Left lobe of liver (tissue), 2 donors: ENCODE measurements at places on chromosomes 5 and 9. TPM values are rescaled to one million over a fixed set of nuclear protein-coding genes. Genes with fewer than 3 reads are reported as not detected.

SPATA31A6 gene
- not detected for total RNA-seq

SLC6A3 gene
- not detected for total RNA-seq

GNPDA1 gene
- total RNA-seq = 8.8 TPM

SUSD3 gene
- total RNA-seq = 49.7 TPM

FSTL4 gene
- not detected for total RNA-seq

DMRT3 gene
- not detected for total RNA-seq

CTNND2 gene
- total RNA-seq = 1.1 TPM

SMIM33 gene
- total RNA-seq = not detected

DOCK2 gene
- total RNA-seq = 4.1 TPM

OR1J2 gene
- total RNA-seq = not detected

DNA sequence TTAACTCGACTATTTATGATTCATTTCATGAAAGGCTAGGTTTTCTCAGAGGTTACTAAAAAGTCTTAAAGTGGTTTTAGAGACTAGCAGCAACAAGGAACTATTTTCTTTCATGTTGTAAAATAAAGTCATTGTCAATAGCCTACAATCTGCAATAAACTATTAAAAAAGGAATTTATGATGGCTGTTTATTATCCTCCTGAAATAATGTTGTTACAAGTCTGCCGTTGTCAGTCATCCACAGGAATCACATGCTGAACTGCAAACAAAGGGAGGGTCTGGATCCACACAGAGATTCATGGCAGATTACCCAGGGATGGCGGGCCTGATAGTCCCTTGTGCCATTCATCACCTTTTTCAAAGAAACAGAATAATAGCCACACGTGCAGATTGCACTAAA lies 49.2 kb downstream of the TMEM174 start:
- no peak for DNase-seq

- DNase-seq = no peak
Observed at GRCh38 chr5:93717162-93717561, 24.2 kb downstream of the POU5F2 start.

DNA sequence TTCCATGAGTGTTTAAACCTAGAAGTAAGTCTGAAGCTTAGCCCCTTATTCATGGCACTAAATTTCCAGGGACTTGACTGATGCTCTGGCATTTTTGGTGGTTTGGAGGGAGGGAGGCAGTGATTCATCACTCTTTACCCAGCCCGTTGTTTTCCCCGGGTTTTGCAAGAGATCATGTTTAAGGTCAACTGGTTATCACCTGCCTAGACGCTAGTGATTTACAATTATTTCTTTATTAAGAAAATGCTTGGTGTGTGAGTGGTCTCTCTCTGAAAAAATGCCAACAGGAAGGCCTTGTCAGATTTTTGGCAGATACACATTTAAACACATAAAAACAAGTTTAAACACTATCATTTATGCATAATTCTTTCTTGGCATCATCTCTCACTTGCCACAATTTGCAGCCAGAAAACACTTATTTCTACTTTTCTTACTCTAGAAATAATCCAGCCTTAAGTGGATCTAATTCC lies 737.9 kb upstream of the ZNF608 start:
- DNase-seq = no peak

- DNase-seq = no peak
Observed at GRCh38 chr9:84856181-84856632, 186.7 kb downstream of the NTRK2 start.

DNA sequence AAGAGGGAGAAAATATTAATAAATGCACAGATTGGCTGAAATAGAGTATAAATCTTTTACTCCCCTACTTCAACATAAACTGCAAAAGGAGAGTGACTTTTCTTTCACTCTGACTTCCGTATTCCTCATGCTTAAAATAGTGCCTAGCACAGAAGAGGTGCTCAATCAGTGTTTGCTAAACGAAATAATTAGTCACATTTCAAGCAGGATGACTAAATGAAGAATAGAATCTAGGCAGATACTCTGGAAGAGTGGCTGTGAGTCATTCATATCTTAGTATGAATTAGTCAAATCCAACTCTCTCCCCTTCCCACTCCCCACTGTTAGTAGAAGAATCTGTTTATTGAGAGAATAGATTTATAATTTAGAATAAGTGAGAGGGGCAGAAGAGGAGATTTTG lies 4.8 kb downstream of the CD274 start:
- no peak for DNase-seq

GRCh38 chr5:110354915-110355644 lies 371.4 kb downstream of the TMEM232 start:
- no peak for DNase-seq

DNA sequence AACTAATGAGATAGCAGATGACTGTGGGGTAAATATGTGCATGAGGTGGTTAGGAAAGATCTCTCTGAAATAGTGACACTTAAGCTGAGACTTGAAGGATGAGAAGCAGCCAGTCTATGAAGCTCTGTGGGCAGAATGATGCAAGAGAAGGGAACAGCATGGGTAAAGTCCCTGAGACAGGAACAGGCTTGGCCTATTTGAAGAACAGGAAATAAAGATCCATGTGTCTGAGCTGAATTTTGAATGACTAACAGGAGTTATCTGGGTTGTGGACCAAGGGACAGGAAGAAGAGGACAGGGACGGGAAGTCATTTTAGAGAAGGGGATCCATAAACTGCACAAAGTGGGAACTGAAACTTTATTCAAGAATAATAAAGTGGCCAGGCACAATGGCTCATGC lies 25.6 kb upstream of the HMGCS1 start:
- DNase-seq = no peak

GRCh38 chr9:83059417-83059816 lies 3.5 kb downstream of the RASEF start:
- DNase-seq = no peak

- no peak for DNase-seq
Observed at GRCh38 chr5:176424181-176424580, 7.8 kb upstream of the CLTB start.

DNA sequence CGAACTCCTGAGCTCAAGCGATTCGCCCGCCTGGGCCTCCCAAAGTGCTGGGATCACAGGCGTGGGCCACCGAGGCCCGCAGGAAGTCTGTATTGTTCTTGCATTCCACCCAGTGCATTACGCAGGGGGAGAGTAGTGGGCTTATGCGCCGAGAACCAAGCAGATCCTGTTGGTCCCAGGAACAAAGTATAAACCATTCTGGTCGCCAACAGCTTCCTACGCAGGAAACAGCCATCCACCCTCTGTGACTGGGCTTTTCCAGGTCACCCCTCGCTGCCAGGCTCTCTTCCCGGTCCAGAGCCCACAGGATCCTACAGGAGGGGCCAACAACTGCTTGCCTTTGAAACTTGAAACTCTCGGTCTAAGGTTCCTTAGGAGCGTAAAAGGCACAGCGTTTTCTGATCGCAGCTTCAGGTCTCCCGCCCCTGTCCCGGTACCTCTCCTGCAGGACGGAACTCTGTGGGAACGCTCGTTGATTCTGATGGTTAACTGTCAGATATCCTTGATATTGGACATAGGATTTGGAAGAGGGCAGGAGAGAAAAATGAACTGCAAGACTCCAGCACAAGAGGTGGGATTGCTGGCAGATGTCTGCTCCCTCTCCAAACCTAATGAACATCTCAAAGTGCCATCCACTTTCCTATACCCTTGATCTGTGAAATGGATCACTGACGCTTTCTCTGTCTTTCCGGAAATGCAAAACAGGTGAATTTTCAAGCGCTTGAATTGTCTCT lies 4.2 kb upstream of the ANXA2R start:
- DNase-seq = no peak

DNA sequence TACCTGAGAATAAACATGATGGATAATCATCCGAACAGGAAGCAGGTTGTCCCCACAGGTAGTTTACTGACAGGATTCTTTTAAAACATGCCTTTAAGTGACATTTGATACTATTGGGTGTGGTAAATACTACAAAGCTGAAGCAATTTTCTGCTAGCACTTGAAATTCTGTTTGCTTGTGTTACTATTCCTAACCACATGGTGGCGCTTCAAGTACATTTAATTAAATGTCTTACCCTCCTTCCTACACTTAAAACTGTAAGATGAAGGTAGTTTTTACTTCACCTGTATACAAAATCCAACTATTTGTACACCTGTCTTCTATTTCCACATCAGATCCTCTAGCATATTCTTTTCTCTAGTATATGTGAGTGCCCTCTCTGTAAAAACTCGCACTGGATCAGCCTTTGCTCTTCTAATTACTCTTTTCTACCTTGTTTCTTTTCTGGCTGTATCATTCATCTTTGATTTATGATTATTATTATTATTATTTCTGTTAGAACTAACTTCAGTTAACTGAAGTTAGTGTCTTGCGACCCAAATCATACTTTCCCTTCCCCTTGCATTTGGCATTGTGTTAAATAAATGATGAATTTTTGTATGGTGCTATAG lies 18.4 kb downstream of the SLC25A46 start:
- no peak for DNase-seq

- no peak for DNase-seq
Observed at GRCh38 chr5:93257616-93258015, 323.4 kb downstream of the NR2F1-AS1 start.

DNA sequence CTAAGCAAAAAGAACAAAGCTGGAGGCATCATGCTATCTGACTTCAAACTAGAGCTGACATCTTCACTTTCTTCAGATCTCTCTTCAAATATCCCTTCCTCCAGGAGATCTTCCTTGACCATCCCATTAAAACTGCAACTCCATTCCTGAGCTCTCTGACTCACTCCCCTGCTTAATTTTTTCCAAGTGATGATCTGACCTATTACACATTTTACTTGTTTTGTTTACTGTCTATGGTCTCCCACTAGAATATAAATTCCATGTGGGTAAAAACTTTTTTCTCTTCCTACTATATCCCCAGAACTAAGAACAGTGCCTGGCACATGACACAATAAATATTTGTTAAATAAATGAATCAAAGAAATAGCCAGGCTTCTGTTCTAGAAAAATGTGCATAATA lies 87.5 kb downstream of the SLIT3 start:
- DNase-seq = no peak

DNA sequence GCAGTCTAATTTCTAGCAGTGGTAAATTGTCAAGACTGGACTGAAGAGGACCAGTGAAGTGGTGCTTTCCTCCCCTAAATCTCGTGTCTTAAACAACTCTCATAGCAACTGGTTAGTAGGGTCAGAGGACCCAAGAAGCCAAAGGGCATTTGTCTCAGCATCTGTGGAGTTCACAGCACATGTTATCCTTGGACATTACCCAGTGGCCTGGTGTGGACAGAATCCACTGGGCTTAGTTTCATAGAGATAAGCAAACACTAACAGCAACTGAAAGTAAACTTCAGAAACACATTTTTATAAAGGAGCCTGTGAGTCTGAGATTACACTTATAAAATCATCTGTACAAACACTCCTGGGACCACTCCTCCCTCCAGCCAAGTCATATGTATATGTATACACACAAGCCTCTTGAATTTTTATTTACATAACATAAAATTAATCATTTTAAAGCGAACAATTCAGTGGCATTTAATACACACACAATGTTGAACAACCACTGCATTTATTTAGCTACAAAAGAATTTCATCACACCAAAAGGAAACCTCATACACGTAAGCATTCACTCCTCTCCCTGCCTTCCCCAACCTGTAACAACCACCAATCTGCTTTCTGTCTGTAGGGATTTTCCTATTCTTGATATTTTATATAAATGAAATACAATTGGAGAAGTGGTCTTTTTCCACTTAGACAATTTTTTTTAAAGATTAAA lies 457.8 kb downstream of the RASEF start:
- peak; percentile 89 for DNase-seq

- no peak for DNase-seq
Observed at GRCh38 chr5:58121391-58121790, 338.5 kb downstream of the PLK2 start.

DNA sequence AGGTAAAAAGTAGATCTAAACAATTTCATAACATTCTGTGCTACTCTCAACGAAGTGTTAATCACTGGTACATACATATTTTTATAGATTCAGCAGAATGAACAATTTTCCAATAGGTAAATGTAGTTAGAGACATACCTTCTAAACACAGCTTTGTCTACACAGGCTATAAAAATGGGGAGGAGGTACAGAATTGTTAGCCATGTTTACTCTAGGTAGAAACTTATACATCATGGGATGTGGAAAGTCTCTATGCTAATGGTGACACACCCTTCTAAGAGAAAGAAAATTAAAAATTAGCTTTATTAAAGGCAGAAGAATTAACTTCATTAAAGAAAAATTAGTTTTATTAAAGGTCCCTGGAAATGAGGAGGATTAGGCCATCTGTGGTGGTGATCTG lies 11.8 kb downstream of the C5orf63 start:
- DNase-seq = no peak

DNA sequence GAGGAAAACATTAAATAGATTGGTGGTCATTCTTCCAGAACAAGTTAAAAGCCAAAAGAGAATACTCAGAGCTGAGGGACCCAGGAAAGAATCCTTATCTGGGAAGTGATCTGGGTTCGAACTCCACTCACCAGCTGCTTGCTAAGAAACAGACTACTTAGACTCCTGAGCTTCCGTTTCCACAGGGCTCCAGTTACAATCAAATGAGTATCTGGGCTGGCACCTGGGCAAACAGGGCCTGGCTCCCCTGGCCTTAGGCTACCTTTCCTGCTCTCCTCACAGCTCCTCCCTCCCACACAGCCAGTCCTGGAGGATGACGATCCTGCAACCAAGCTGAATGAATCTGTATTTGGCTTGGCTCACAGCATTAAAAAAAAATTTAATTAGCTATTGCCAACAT lies 2.5 kb downstream of the MAPK9 start:
- DNase-seq = no peak

GRCh38 chr5:133985540-133986180 lies 17.2 kb upstream of the C5orf15 start:
- DNase-seq = no peak

- no peak for DNase-seq
Observed at GRCh38 chr5:107639990-107640389, 30.7 kb downstream of the EFNA5 start.
